H1 (cell line): ENCODE measurements at places on chromosomes 7 and 10. TPM values are rescaled to one million over a fixed set of nuclear protein-coding genes. Genes with fewer than 3 reads are reported as not detected.
A peak's percentile ranks its signal among the peaks of the same experiment; 100 is the strongest.

GRCh38 chr7:158595068-158595467 lies 7.4 kb upstream of the PTPRN2 start:
- DNase-seq: no peak

- DNase-seq: no peak
Observed at GRCh38 chr10:8640878-8641277, 586.4 kb downstream of the GATA3 start.

- DNase-seq: no peak
Observed at GRCh38 chr10:5575482-5576153, 50.9 kb downstream of the CALML3 start.

- DNase-seq: no peak
Observed at GRCh38 chr10:100986623-100986951, 710 bp downstream of the MRPL43 start.

- DNase-seq: no peak
Observed at GRCh38 chr10:13613519-13613918, 26.8 kb downstream of the PRPF18 start.

CCDC172 gene
- 1.7 and 3.6 TPM in 2 replicates for total RNA-seq

- DNase-seq: no peak
Observed at GRCh38 chr10:109835257-109835656, 88.1 kb downstream of the XPNPEP1 start.

DNA sequence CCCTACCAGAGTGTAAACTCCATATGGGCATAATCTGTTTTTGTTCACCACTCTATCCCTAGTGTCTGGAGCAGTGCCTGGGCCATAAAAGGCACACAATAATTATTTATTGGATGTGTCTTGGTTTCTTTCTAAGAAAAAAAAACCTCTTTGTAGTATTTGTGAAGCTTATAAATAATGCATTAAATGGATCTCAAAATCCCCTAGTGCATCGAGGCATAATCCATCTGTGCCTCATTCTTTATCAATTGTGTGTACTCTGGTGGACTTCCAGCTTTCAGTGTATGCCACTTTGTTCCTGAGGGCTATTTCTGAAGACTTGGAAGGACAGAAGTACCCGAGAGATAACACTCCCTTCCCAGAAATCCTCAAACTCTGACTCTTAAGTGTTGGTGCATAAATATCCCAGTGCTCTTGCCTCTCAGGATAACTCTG lies 255.0 kb upstream of the PHYHIPL start:
- DNase-seq: no peak

DNA sequence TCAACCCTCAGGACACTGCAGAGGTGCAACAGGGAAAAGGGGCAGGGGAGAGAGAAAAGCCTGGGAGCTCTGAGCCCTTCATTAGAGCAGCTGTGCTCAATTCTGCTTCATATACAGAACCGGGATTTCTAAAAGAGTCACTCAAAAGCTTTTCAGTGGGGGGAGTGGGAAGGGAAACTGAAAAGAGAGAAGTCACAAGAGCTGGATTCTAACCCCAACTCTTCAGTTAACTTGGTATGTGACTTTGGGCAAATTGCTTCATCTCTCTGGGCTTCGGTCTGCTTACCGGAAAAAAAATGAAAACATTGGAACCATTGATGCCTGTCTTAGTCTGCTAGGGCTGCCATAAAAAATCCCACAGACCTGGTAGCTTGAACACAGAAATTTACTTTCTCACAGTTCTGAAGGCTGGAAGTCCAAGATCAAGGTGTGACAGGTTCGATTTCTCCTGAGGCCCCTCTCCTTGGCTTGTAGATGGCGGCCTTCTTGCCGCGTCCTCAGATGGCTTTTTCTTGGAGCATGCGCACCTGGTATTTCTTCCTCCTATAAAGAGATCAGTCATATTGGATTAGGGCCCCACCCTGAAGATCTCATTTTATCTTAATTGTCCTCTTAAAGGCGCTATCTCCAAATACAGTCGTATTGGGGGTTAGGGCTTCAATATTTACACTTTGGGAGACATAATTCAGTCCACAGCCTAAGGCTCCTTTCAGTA lies 118.3 kb upstream of the KMT2E start:
- no peak for DNase-seq

- DNase-seq: no peak
Observed at GRCh38 chr10:132303361-132304115, 4.2 kb downstream of the STK32C start.

CLDN4 gene
- 28.0 TPM in 2 replicates for total RNA-seq

GRB10 gene
- 92.6 and 97.0 TPM in 2 replicates for total RNA-seq

PNLIPRP3 gene
- total RNA-seq: not detected in 2 replicates

GRCh38 chr10:45180946-45181875 lies 134.2 kb downstream of the OR13A1 start:
- no peak for DNase-seq

GRCh38 chr7:84060000-84060399 lies 134.6 kb downstream of the SEMA3A start:
- DNase-seq: no peak

DNA sequence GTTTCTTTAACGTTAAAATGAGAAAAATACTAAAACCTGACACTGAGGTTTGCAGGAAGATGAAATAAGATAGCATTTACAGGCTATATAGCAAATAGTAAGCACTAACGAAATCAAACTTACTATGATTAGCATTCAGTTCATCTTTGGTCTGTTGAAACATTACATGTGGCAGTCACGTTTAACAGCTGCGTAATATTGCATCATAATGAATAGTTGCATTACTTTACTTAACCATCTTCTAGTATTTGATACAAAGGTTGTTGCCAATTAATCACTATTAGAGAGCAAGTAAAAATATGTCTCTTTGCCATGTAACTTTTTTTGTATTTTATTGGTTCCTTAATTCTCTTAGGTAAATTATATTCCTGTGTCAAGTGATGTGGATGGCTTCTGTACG lies 131.8 kb upstream of the GHITM start:
- no peak for DNase-seq

- no peak for DNase-seq
Observed at GRCh38 chr7:128117691-128118090, 86.5 kb upstream of the LRRC4 start.

- no peak for DNase-seq
Observed at GRCh38 chr7:83695128-83695960, 46.4 kb upstream of the SEMA3E start.

TMEM229A gene
- 0.54 and 0.75 TPM in 2 replicates for total RNA-seq

GPER1 gene
- 0.24 and 0.52 TPM in 2 replicates for total RNA-seq

RHOBTB1 gene
- total RNA-seq: 7.4 and 9.3 TPM in 2 replicates

DNA sequence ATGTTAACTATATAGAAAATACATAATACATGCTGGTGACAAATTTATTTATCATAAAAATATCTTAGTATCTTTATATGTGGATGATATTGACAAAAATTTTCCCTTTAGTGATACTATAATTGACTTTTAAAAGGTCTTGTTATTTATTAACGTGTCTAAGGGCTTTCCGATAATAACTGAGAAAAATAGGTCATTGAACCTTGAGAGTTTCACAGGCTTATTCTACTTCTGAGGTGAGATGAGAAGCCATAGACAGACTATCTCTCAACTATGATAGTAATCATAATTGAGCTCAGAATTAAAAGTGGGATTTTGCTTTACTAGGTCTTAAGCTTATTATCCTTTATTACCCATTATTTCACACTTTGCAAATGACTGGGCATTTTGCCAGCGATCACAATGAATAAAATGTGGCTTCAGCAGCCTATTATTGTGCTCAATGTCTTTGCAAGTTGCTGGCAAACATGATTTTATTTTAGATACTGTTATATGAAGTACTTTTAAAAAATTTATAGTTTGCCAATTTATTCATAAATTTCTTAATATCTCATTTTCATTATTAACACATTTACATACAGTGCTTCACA lies 574.5 kb downstream of the ZWINT start:
- no peak for DNase-seq

DNA sequence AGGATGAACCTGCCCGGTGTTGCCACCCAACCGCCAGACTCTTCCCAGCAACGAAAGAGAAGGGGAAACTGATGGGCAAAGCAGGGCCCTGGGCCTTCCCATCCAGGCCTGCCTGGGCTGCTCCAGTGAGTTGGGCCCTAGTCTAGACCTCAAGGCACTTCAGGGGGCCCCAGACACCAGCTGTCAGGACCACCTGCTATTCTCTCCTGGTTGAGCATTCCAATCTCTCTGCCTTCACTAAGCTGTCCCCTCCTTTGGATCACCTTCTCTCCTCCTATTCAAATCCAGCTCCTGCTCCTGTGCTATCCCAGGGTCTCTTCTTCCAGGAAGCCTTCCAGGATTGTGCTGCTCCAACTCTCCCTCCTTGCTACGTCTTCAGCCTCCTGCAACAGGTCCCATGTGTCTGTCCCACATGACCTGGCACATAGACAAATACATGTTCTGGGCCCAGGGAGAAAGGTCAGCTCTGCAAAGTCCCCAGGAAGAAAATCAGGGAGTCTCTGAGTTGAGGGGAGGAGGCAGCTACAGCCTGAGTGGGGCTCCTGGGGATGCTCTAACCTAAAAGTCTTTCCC lies 3.1 kb downstream of the STX1A start:
- no peak for DNase-seq

GRCh38 chr7:55570218-55570873 lies 2.0 kb downstream of the VOPP1 start:
- DNase-seq: no peak

- no peak for DNase-seq
Observed at GRCh38 chr7:25895792-25896171, 256.2 kb upstream of the NFE2L3 start.

HOXA5 gene
- total RNA-seq: not detected in 2 replicates

GRCh38 chr10:79029478-79030390 lies 39.0 kb upstream of the ZMIZ1 start:
- no peak for DNase-seq

GRCh38 chr10:1090696-1091095 lies 34.5 kb downstream of the WDR37 start:
- no peak for DNase-seq

GRCh38 chr7:138842111-138842510 lies 44.1 kb upstream of the ATP6V0A4 start:
- DNase-seq: peak; percentile 31

DNA sequence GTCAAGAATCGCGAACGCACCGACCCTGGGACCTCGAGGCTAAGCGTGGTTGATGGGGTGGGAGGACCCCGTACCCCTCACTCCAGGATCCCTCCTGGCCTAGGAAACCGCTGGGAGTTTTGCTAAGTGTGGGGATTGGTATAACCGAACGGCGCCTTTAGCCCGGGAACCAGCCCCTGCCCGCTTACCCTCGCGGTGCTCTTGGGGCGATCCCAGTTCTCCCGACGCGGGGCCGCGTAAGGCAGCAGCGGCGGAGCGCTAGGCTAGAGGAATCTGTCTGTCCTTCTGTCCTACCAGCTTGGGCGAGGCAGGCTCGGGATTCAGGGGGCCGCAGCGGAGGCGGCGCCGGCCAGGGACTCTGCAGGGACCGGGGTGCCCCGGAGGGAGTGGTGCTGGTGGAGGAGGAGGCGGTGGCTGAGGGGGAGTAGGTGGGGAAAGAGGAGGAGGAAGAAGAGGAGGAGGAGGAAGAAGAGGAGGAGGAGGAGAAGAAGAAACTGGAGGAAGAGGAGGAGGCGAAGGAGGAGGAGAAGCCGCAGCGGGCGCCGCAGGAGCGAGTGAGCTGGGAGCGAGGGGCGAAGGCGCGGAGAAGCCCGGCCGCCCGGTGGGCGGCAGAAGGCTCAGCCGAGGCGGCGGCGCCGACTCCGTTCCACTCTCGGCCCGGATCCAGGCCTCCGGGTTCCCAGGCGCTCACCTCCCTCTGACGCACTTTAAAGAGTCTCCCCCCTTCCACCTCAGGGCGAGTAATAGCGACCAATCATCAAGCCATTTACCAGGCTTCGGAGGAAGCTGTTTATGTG lies 439 bp upstream of the EMX2 start:
- DNase-seq: peak; percentile 87

DNA sequence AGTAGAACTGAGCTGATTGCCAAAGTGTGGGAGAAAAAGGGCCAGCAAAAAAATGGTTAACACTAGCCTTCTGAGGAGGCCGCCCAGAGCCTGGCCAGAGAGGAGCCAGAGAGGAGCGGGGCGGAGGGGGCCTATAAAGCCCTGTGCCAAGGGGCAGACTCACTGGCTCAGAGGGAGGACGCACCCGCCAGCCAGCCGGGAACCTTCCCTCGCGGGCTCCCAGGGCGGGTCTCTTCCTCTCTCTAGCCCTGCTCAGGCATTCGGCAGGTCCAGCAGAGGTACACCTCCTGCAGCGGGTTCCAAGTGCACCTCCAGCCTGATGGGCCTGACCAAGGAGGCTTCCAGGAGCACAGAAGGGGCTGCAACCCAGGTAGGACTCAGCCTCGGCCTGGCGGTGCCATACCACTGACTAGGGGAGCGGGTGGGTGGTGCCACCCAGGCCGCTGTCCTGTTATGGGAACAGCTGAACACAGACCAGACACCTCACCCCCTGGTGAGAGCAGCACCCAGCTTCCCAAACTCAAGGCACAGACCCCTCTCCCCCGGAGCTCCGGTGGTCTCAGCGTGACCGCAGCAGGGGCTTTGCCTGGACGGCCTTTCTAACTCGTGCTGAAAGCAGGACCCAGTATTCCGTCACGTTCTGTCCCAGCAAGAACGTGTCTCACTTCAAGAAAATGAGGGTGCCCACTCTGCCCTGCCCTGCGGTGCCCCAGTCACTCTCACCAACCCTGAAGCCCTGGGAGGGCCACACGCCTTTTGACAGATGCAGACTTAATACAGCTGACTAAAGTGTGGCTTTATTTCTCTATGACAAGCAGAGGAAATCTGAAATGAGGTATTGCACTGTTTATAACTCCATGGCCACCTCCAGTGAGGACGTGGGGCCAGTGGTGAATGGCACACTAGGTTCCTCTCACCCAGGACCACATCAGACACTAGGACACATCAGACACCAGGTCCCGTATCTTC lies at the start of gene GPER1:
GPER1 (plus strand) TSS at position 162 of the 969 bp plus-strand sequence. CDS start 3,616 bp downstream, outside the sequence.
- peak; percentile 67 for DNase-seq

POLD2 gene
- 148 TPM in 2 replicates for total RNA-seq

DNA sequence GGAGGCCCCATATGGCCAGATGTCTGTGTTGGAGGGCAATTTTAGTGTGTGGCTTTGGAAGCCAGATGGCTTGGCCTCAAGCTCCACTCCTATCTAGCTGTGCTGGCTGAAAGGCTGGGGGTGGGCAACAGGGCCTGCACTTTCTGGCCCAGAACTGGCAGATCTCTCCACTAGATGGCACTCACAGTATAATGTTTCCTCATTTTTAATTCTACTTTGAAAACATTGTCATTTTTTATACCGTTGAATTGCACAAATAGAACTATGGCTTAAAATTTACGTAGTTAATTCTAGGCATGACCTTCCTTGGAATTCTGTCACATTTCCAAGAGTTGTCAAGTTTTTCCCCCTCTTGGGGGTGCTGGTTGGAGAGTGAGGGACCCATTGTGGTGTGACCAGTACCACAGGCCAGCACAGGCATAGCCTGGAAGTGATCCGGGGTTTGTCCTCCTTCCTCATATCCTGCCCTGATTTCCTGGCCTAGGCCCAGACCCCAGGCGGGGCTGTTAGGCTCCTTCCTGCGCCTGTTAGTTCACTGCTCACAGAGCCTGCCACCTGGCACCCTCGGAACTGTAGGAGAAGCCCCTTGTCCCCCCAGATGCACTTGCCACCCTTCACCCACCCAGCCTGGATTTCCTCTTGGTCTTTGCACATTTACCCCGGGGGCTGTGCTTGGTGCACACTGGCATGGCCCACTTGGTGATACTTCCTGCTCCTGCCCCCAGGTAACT lies 52.8 kb downstream of the ARHGAP22 start:
- DNase-seq: no peak

CAV1 gene
- total RNA-seq: 21.8 and 22.8 TPM in 2 replicates

TMEM139 gene
- total RNA-seq: 3.2 and 4.4 TPM in 2 replicates
